ENCODE measurements at places on chromosomes 5 and 9.

GRCh38 chr5:155017610-155018009, 4.1 kb downstream of the KIF4B start:
- DNase-seq: no peak

DNA sequence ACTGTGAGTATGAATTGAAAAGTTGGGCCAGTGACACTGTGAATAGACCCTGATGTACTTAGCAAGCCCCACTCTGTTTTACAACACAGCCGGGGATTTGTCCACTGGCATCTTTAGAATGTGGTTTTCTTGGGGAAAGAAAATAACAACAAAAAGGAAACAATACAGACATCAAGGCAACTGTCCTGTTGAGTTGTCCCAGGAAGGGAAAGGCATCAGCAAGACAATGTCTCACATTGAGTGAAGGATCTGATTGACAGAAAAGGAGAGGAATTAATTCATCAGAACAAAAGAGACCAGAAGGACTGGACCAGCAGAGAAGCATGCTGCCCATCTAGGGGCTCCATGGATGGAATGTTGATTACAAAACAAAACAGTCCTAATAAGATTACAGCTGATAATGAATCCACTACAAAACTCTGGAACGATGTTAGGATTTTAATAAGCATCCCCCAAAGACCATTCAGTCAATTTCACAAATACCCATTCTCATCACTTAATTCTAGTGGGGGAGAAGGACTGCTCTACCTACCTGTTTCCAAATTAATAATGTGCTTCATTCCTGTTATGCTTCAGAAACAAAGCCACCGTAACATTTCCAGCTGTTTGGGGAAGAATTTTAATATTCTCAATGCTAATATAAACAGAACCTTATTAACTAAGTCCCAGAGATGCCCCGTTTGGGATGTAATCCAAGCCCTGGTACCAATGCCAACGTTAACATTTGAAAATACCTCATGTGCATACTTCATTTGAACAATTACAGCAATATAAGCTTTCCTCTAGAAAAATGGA, 298.0 kb downstream of the SPOCK1 start:
- no peak for DNase-seq

DNA sequence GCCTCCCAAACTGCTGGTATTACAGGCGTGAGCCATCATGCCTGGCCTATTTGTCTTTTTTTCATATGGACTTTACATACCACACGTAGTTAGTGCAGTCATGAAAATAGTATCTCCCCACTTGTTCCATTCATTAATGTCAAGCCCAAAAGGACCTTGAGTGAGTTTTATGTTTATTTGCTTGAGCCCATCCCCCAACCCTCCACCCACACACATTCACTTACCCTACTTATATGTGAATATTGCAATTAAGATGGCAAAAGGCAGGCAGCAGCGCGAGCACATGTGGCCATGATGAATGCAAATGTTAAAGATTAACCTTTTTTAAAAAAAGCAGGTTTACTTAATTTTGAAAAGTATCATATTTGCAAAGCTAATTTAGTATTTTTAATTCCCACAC, 24.9 kb upstream of the PIK3R1 start:
- DNase-seq: no peak

DNA sequence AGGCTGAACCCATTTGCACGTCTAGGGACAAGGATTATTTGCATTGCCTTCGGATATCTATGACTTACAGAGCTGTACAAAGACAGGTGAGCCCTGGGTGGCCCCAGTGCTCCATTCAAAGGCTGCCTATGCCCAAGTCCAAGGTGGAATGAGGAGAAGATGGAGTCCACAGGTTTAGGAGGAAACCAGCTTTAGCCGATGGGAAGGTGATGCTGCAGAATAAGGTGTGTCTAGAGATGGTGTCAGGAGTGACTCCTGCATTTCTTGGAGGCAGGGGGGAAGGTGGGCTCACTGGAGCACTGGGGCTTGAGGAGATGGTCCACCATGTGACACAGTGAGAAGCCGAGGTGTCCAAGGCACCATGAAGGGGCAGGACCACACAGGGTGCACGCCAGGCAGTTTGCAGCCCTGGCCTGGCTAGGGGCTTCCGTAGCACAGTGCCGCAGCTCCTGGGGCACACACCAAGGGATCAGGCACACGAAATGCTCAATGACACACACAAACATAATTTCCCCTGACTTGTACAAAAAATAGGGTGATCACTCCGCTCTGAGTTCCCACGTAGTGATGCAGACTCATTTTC, 32.1 kb downstream of the SEMA4D start:
- DNase-seq: no peak

- no peak for DNase-seq
Observed at GRCh38 chr5:998246-999031, 10.2 kb upstream of the NKD2 start.

Data from NK-92 treated with Interleukin-12 subunit alpha and Interleukin-12 subunit beta, amount 100 ng/mL, for 24 hours (cell line).